ENCODE measurements at places on chromosomes 12 and 14. TPM values are rescaled to one million over a fixed set of nuclear protein-coding genes. Genes with fewer than 3 reads are reported as not detected.
A peak's percentile ranks its signal among the peaks of the same experiment; 100 is the strongest.

Gene CLEC4D
- total RNA-seq = not detected

GRCh38 chr12:27177706-27178105 is 66.4 kb upstream of the STK38L start:
- DNase-seq = peak; percentile 64

GRCh38 chr12:8948701-8949341 is 624 bp downstream of the M6PR start:
- peak; percentile 52 for DNase-seq

GRCh38 chr12:111100003-111100402 is 179.6 kb upstream of the MYL2 start:
- DNase-seq = no peak

Gene CMKLR1
- total RNA-seq = under 0.01 TPM

Gene PRKAB1
- total RNA-seq = 16.3 TPM

- no peak for DNase-seq
These were observed 54.7 kb downstream of the VRK1 start for GRCh38 chr14:96851694-96852381.

Gene CDH24
- 0.60 TPM for total RNA-seq

- DNase-seq = no peak
These were observed 45.7 kb upstream of the CPM start for GRCh38 chr12:68978678-68979077.

GRCh38 chr12:79203058-79203647 is 338.6 kb downstream of the SYT1 start:
- peak; percentile 14 for DNase-seq

Gene SERPINA12
- not detected for total RNA-seq

Gene RBP5
- total RNA-seq = 0.22 TPM

- DNase-seq = peak; percentile 75
These were observed 37.3 kb upstream of the ADGRD1 start for GRCh38 chr12:130916241-130916911.

Gene SPTB
- total RNA-seq = under 0.01 TPM

- peak; percentile 56 for DNase-seq
These were observed 1.1 kb downstream of the LRP6 start for GRCh38 chr12:12265571-12266388.

Gene TRIM9
- under 0.01 TPM for total RNA-seq

DNA sequence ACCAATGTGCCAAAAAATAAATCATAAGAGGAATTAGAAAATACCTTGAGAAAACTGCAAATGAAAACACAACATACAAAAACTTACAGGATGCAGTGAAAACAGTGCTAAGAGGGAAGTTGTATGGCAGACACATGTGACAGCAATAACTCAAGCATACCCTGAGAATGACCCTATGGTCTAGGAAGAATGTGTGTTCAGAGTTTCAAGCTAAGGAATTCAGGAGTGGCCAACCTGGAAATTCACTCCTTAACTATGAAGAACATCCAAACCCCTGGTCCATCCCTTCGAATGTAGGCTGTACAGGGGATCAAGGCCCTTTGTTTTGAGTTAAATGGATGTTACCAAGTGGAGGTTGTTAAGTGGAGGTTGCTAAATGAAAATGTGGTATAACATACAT is 16.7 kb upstream of the TTC9 start:
- no peak for DNase-seq

Gene SDR9C7
- not detected for total RNA-seq

Gene CLEC4E
- not detected for total RNA-seq

Gene MYH6
- total RNA-seq = not detected

DNA sequence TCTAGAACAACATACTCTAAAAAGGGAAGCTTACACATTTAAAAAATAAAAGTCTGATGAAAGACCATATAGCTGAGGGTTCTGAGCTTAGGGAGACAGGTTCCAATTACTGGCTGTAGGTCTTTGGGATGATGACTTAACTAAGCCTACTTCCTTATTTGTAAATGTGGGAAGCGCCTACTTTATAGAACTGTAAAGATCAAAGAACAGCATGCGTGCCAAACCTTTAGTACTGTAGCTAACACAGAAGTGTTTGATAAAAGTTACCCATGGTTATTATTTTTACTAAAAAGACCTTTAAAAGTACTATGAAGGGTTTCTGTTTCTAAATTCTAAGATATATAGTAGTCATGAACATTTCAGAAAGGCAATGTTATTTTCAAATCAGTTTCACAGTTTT is 35.7 kb downstream of the STK38L start:
- DNase-seq = no peak

Gene PTPRB
- 112 TPM for total RNA-seq

GRCh38 chr14:106778986-106779385 is 1252.6 kb downstream of the TMEM121 start:
- no peak for DNase-seq

All from lung microvascular endothelial cell (primary cell).